ENCODE measurements at places on chromosomes 2 and 18. TPM values are rescaled to one million over a fixed set of nuclear protein-coding genes. Genes with fewer than 3 reads are reported as not detected.

DNA sequence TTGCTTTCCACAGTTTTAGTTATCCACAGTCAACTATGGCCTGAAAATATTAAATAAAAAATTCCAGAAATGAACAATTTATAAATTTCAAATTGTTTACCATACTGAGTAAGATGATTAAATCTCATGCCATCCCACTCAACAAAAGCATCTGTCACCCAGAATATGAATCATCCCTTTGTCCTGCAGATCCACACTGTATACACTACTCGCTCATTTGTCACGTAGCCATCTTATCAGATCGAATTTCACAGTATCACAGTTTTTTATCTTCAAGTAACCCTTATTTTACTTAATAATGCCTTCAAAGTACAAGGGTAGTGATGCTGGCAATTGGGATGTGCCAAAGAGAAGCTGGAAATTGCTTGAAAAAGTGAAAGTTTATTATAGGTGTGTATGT lies 291.8 kb upstream of the LRATD1 start:
- DNase-seq = no peak

- DNase-seq = no peak
These were observed 629.3 kb downstream of the NRXN1 start for GRCh38 chr2:50402654-50402960.

DNA sequence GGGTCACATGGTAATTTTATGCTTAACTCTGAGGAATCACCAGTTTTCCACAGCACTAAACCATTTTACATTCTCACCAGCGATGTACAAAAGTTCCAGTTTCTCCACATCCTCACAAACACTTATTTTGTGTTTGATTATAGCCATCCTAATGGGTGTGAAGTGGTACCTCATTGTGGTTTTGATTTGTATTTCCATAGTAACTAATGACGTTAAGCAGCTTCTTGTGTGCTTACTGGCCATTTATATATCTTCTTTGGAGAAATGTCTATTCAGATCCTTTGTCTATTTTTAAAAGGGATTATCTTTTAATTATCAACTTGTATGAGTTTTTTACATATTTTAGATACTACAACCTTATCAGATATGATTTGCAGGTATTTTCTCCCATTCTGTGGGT lies 42.0 kb downstream of the CCDC150 start:
- no peak for DNase-seq

GRCh38 chr2:151262629-151263028 lies 966 bp upstream of the RBM43 start:
- DNase-seq = no peak

GRCh38 chr2:16665748-16666448 lies at the start of gene CYRIA:
CYRIA (minus strand) TSS chr2:16665834; CDS start chr2:16588119, 77,715 bp downstream.
- DNase-seq = peak; percentile 81

DNA sequence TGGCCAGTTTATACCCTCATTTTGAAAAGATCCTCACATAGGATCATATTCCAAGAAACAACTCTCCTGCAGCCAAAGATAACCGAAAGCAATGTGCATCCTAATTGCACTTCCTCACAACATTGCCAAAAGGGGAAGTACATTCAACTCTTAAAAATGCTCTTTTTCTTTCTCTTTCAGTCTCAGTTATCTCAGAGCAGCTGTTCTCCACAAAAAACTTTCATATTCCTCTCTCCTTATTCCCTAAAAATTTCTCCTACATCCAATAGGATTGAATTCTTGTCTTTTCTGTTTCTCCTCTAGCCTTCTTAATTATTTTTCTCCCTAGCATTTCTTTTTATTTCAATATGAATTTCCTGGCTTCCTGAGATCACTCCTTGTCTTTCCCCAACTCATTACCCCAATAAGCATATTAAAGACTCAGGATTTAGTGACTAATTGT lies 7.4 kb upstream of the VRK2 start:
- DNase-seq = no peak

DNA sequence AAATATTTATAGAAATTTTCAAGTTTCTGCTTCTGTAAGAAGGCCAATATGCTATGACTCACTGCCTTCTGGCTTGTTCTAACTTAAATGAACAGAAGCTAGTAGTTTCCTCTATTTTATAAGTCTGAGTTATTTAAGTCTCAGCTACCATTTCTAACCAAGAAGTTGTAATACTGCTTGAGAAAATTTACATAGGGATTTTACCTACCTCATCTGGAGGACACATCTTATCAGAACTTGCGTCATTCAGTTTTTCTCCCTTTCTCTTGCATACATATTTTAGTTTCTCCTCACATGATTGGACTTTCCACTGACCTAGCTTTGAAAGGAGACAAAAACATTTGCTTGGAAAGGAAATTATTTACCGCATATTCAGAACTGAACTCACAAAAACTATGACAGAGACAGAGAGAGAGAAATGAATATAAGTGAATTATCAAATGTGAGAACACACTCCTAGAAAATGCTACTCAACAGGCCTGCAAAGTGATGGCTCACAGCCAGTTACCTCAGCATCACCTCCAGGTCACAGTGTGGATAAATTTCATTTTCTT lies 81.1 kb upstream of the CD302 start:
- no peak for DNase-seq

DNA sequence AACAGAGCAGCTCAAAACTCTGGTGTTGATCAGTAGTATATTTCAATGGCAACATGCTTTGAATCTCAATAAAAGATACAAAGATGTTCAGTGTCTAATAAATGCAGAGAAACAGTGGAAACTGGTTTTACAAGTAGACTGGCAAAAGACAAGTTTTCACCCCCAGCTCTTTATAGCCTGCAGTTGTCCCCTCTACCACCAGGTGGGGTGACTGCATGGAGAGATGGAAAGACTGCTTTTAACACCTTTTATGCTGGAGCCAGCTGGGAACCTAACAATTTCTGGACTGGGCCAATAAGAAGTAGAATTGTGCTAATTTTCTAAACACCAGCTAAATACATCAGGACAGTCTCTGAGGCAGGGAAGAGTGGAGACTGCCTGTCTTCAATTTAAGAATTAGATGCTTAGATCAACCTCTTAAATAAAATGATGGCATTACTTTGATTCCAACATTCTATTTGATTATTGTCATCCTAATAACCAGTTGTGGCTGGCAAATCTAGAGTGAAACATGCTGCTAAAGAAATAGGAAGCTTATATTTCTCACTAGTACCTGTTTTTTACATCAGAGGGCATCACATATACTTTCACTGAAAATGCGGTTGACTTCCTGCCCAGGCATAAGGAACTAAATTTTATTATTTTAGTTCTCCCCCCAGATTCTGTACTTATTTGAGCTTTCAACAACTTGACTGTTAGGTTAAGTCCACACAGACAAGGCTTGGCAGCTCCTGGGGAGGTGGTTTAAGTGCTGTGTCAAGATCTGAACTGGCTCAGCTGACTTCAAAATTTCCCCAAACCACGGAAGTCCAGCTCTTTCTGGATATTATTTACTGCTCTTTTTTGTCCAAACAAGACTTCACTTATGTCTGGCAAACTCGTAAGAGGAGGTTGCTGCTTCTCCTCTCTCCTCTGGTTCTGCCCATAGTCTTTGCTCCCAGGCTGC lies 140.5 kb downstream of the TPGS2 start:
- DNase-seq = peak; percentile 63

GRCh38 chr2:36356990-36357846 lies 1.6 kb downstream of the CRIM1 start:
- peak; percentile 78 for DNase-seq

GRCh38 chr18:34844732-34845459 lies 134.8 kb downstream of the DTNA start:
- DNase-seq = no peak

- no peak for DNase-seq
These were observed 28.4 kb downstream of the ARHGEF4 start for GRCh38 chr2:130864830-130865800.

DNA sequence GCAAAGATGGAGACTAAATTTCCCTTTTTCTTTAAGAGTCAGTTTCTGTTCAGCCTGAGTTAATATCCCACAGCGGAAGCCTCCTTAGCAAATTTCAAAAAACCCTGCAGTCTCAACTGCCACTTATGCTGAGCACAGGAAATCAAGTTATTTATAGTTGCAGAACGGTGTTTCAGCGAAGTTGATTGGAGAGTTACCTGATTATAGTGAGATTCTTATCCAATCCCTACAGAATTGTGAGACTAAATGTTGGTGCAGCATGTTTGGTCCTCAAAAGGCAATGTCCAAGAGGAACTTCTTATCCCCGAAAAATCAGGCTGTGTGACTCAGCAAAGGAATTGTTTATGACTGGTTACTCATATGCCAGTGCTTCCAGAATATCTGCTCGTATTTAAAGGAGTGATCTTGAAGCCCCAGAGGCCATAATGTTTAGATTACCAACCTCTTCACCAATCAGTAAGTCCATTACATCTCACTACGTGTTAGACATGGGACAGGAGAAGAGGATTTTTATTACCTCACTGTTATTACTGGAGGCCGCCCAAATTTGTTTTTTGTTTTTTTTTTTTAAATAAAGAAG lies 67.9 kb downstream of the LRRFIP1 start:
- DNase-seq = no peak

GRCh38 chr2:46392561-46393346 lies 86.6 kb upstream of the TMEM247 start:
- DNase-seq = no peak

DNA sequence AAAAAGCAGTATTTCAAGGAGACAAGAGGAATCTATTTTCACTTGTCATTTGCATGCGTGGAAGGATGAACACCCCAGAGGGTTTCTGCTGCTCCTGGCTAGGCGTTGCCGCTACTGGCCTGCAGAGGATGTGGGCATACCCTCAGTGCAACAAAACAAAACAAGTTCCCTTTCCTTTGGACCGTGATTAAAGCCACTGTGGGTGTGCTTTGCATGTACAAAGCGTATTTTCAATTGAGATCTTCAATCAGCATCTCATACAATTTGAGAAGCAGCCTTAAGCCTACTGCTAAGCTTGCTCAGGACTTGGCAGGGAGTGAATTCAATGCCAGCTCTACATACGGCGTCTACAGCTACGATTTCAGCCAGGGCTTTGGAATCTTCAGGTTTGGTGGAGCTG lies 298.4 kb downstream of the LPIN1 start:
- DNase-seq = no peak

- DNase-seq = no peak
These were observed 98.5 kb upstream of the CD226 start for GRCh38 chr18:70046207-70046606.

- peak; percentile 13 for DNase-seq
These were observed 647.7 kb upstream of the FSHR start for GRCh38 chr2:49801898-49802450.

- no peak for DNase-seq
These were observed 14.5 kb downstream of the IL1R2 start for GRCh38 chr2:102005989-102006885.

DNA sequence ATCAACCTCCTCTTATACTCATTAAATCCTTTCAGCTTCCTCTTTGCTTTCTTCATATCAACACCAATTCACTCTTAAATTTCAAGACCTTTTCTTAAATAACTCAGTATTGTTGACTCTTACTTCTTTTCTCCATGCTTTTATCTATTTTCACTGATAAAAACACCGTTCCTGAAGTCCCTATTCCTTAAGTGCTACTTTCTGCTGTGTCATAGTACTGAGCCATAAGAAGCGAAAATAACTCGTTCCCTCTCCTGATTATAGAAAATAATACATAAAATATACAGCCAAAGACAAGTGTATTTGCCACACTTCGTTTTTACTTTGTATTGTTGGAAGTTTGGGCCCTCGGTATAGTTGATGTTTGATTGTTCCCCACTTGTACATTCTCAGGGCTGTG lies 181.0 kb downstream of the DIS3L2 start:
- DNase-seq = no peak

DNA sequence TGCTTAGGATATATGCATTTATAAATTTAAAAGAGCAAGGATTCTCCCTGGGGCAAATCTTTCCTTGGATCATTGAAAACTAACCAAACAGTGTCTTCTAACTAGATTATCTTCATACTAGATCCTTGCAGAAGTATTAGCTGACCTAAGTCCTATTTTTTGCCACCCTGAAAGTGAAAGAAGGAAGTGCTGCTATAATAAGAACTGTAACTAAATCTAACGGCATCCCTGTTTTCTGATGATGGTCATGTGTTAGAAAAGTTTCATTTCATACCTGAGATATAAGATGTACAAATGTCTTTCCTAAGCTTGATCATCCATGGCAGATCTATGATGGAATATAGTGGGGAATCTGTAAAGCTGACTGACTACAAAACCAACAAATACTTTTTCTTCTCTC lies 102.7 kb downstream of the MAP2 start:
- DNase-seq = no peak

DNA sequence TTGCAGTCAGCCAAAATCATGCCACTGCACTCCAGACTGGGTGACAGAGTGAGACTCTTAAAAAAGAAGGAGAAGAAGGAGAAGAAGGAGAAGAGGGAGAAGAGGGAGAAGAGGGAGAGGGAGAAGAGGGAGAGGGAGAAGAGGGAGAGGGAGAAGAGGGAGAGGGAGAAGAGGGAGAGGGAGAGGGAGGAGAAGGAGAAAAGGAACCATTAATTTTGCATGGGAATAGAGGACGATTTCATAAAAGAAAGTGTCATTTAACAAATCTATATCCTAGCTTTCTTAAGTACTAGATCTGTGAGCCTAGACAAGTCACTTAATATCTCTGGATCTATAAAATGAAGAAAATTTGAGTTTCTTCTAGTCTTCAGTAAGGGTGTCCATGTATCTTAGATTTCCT lies 9.6 kb downstream of the NOL10 start:
- DNase-seq = no peak

- DNase-seq = no peak
These were observed 61.1 kb downstream of the ANTXR1 start for GRCh38 chr2:69073928-69074570.

DNA sequence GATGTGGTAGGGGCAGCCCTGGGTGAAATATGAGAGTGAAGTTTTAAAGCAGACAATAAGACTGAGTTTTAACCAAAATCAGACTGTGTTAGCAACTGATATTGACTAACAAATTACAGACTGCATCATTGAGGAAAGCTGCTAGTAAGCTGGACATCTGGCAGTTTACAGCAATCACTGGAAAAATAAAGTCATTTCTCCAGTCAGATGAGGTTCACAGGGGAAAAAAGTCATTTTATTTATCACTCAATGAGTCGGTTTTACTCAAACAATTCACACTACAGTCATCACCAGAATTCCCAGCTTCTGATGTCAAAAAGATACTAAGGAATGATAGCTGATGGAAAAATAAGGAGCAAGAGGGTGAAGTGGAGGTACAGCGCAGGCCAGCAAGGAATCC lies 10.5 kb upstream of the TMEM177 start:
- no peak for DNase-seq

DNA sequence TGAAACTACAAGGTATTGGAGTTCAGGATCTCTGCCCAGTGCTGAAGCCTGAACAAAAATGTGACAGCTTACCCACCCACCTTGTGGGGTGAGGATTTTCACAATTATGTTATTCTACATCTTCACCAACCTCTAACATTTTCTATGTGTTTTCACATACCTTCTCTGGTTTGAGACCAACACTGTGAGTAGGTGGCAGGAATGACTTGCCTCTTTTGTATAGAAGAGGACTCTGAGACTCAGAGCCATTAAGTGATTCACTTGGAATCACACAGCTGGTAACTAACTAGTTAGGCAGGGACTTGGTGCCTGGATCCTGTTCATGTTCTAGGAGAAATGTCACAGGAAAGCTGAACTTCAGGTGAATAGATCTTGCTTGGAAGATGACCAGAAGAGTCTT lies 14.8 kb upstream of the SRBD1 start:
- DNase-seq = no peak

GRCh38 chr2:46171996-46172546 lies 125.1 kb upstream of the EPAS1 start:
- no peak for DNase-seq

Gene RUFY4
- total RNA-seq = 0.10 TPM

Gene TIA1
- total RNA-seq = 232 TPM

Gene LHCGR
- 0.66 TPM for total RNA-seq

Gene DIS3L2
- 32.3 TPM for total RNA-seq

Gene SOS1
- 35.0 TPM for total RNA-seq

Gene SRD5A2
- 0.17 TPM for total RNA-seq

Gene IL1A
- 0.99 TPM for total RNA-seq

Gene SCN1A
- 34.9 TPM for total RNA-seq

Gene FBXO48
- total RNA-seq = 1.3 TPM
